ENCODE measurements at places on chromosomes 5 and 9.

GRCh38 chr5:112951124-112951702 is 25.4 kb upstream of the DCP2 start:
- DNase-seq, result no peak

GRCh38 chr5:6446626-6447309 is 1.9 kb upstream of the UBE2QL1 start:
- no peak for DNase-seq

- DNase-seq, result no peak
Observed at GRCh38 chr5:56954262-56954661, 2.3 kb upstream of the MIER3 start.

DNA sequence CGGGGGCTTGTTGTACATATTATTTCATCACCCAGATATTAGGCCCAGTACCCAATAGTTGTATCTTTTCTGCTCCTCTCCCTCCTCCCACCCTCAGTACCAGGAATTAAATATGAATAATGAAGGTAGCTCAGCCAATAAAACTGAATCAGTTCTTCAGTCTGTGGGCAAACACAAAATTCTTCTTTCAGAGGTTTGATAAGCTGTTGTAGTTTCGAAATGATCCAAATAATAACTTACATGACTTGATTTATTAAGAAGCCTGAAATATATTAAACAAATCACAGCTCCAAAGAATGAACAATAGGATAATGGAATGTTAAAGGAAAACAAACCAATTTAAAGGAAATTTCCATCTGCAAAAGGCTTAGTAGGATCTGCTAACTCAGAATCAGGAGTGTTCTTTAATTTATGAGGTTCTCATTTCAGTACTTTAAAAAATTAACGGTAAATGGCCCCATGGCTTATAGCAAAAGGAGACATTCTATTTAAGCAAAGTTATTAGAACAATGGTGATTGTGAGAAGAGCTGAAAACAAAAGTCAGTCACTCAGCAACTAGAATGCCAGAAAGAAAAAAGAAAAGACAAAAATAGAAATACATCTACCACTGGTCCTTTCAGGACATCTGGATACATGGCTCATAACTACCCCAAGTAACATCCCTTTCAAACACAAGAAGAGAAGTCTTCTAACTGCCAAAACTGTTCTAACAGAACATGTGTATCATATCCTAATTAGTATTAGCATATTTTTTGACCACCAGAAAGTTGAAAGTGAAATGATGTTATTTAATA is 62.4 kb downstream of the NR3C1 start:
- DNase-seq, result no peak

DNA sequence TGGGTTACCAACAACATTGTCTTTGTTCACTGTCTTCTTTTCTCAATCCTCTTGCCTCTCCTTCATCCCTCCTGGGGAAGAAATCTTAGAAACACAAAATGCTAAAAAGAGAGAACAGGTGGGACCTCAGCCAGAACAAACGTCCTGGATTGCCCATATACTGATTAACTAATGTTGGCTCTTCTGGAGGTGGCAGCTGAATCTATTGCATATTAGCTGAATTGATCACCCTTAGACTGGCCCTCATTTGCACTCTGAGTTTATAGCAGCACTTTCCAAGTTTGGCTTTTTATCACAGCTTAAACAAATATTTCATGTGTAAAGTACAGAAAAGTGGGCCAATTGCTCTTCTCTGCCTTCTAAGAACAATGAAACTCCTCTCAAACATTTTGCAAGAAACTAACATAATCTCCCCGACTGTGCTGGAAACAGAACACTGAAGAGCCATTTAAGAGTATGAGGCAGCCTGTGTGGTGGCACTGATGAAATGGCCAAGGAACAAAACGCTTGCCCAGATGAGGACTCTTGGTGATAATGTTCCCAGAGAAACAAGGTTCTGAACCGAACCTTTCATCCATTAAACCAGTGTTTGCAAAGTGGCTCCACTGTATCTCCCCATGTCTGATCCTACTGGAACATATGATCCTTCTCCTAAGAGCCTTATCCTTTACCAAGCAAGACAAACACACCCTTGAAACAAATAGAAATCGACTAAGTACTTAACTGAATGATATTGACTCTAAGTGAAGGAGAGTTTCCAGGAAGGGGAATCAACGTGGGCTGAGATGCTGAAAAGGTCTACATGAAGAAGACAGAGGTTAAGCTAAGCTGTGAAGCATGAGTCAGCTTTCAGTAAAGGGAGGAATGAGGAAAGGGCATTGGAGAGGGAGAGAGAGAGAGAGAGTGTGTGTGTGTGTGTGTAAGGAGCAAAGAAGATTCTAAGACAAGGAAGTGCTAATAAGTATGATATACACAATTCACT is 83.2 kb upstream of the LIFR start:
- no peak for DNase-seq

- DNase-seq, result no peak
Observed at GRCh38 chr5:130321931-130322330, 417.7 kb downstream of the CHSY3 start.

DNA sequence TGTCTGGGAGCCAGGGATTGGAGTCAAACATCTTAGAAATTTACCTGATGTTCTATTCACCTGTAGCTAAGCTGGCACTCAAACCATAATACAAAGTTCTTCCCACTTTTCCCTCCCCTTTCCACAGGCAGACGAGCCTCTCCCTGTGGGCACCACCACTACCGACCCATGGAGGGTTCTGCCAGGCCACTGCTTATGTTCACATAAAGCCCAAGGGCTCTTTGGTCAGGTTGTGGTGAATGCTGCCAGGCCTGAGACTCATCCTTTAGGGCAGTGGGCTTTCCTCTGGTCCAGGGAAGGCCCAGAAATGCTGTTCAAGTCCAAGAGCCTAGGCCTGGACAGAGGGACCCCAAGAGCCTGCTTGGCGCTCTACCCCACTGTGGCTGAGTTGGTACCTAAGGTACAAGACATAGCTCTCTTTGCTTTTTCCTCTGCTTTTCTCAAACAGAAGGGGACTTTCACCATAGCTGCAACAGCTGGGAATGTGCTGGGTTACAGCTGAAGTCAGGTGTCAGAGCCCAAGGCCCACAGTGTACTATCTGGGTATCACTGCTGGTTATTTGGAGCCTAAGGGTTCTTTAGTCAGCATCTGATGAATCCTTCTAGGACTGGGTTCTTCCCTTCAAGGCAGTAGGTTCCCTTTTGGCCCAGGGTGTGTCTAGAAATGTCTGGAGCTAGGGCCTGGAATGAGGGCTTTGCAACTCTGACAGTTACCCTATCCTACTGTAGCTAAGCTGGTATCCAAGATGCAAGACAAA is 620.1 kb downstream of the TLE1 start:
- no peak for DNase-seq

- DNase-seq, result no peak
Observed at GRCh38 chr9:32704343-32704742, 68.9 kb upstream of the TAF1L start.

DNA sequence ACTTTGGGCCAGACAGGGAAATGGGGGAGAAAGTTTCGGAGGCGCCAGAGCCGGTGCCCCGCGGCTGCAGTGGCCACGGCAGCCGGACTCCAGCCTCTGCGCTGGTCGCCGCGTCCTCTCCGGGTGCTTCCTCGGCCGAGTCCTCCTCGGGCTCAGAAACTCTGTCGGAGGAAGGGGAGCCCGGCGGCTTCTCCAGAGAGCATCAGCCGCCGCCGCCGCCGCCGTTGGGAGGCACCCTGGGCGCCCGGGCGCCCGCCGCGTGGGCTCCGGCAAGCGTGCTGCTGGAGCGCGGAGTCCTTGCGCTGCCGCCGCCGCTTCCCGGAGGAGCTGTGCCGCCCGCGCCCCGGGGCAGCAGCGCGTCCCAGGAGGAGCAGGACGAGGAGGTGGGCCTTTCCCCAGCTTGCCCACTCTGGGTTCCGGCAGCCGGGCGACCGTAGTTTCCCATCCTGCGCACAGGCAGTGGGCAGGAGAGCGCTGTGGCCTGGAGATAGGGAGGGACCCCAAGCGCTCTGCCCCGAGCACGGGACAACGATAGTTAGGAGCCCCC is 516 bp downstream of the MAST4 start:
- DNase-seq, result no peak

GRCh38 chr9:93958819-93959682 is 3.9 kb upstream of the BARX1 start:
- no peak for DNase-seq

DNA sequence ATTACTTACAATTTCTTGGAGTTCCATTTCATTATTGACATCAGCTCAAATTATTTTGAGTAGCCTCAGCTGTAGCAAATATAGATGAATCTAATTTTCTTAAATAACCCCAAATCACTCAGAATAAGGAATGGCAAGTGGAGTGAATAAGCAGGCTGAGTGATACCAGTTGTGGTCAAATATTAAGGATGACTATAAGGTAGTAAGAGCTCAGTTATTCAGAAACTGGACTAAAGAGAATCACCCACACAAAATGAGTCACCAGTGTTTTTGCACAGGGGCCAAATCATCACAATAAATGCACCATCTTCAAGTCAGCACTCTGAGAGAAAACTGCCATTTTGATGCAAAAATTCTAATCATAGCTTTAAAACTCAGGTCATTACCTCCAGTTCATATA is 128.9 kb upstream of the TARS1 start:
- no peak for DNase-seq

GRCh38 chr9:20557285-20557684 is 65.0 kb downstream of the MLLT3 start:
- no peak for DNase-seq

GRCh38 chr5:132526290-132526973 is 16.9 kb downstream of the IL5 start:
- peak; percentile 14 for DNase-seq

Data from stimulated activated CD8-positive, alpha-beta memory T cell treated with anti-CD3 and anti-CD28 coated beads, Interleukin-15, amount 100 ng/mL, for 1 hour (primary cell).